ENCODE measurements at places on chromosomes 5 and 9.

DNA sequence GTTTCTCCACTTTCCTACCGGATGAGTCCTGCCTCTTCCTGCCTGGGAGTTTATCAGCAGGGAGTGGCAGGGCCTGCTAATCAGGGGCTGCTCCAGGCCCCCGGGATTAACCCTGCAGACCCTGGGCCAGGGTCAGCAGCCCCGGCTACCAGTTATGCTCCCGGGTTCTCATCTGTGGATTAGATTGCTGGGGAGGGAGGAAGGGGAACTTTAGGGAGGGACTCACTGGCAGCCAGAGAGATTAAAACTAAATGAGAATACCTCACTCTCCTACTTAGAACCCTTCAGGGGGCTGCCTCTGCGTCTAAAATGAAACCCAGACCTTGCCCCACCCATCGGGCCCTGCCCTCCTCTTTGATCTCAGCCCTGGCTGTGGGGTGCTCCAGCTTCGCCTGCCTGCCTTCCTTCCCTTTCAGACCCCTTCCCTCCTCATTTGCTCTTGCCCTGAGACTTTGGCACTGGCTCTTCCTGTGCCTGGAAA is 130.5 kb upstream of the HAND1 start:
- DNase-seq, result no peak

GRCh38 chr9:106883030-106883429 is 20.1 kb downstream of the ZNF462 start:
- no peak for DNase-seq

GRCh38 chr5:60332244-60333004 is 367.5 kb downstream of the DEPDC1B start:
- DNase-seq, result no peak

DNA sequence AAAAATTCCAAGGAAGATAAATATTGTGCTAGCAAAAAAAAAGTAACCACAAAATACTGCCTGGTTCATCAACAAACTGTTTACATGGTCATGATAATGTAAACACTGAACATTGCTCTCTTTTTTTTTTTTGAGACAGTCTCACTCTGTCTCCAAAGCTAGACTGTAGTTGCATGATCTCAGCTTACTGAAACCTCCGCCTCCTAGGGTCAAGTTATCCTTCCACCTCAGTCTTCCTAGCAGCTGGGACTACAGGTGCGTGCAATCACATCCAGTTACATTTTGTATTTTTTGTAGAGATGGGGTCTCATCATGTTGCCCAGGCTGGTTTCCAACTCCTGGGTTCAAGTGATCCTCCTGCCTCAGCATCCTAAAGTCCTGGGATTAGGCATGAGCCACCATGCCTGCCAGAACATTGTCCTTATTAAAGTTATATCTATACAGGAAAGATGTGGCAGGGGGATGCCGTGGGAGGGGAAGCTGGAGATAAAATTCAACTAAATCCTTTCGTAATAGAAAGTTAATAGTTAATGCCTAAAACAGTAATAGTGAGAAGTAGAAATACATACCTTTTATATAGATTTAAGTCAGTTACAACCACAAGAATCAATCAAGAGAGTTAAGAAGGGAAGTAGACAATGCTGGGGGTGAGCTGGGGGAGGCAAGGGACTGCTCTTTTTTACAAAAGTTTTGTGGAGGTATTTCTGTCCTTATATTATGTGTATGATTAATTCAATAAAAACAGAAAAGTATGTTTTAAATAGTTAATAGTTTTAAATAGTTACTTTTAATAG is 52.3 kb downstream of the RGMB start:
- DNase-seq, result no peak

GRCh38 chr9:93898026-93898425 is 57.1 kb downstream of the BARX1 start:
- no peak for DNase-seq

GRCh38 chr5:103693517-103693916 is 130.9 kb upstream of the NUDT12 start:
- no peak for DNase-seq

DNA sequence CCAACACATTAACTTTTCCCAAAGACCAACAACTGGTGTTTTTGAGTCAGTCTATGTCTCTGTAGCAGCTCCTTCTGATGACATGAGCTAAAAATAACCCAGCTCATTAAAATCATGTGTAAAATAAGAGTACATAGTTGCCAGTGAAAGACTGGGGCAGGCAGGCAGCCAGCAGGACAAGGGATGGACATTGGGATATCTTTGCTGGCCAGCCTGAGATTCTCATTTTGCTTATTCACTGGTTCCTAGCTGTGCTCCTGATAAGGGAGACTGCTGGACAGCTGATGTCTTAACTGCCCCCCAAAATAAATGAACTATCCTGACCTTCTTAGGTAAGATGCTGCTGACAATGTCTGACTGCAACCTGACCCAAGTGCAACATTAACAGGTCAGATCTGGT is 33.9 kb downstream of the EPB41L4B start:
- no peak for DNase-seq

DNA sequence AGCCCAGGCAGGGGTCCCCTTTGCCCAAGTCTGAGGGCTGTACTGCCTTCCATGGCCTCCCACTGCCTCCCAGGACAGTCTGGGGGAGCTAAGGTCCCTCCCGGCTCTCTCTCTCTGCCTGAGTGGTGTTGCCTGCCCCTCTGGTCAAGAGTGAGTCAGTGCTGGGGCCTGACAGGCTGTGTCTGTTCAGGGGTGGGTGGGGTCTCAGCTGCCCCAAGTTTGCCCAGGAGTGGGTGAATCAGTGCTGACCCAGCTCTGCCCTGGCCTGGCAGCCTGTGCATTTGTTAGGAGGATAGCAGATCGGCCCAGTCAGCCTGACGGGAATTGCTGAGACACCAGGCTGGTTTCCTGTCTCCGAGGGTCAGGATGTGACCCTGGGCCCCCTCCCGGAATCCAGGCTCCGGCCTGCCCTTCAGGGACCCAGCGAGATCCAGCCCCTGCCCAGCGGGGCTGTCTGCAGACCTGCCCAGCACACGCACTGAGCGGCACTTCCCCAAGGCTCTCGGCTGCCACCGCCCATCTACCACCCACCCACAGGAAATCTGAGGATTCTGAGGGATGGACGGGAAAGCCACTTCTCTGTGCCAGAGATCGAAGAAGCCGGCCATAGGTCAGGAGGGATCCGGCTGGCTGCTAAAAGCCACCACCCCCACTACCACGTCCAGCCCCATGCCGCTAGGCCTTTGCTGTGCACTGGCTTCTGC is 15.9 kb downstream of the ENG start:
- DNase-seq, result no peak

DNA sequence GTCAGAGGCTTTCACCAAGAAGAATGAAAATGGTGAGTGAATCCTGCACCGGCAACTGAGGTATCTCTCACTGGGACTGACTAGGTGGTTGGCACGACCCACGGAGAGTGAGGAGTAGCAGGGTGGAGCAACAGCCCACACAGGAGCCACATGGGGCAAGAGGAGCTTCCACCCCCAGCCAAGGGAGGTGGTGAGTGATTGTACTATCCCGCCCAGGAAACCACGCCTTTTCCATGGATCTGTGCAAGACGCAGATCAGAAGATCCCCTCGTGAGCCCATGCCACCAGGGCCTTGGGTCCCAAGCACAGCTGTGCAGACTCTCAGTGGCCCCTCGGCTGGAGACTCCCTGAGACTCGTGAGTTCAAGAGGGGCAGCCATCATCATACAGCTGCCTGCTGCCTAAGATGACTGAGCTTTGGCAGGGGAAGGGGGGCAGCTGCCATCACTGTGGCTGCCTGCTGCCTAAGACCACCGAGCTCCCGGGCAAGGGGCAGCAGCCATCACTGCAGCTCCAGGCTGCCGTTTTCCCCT is 229.5 kb downstream of the AP3B1 start:
- no peak for DNase-seq

GRCh38 chr5:153661897-153662296 is 171.4 kb downstream of the GRIA1 start:
- no peak for DNase-seq

GRCh38 chr5:145855763-145856267 is 17.0 kb downstream of the GRXCR2 start:
- DNase-seq, result no peak

DNA sequence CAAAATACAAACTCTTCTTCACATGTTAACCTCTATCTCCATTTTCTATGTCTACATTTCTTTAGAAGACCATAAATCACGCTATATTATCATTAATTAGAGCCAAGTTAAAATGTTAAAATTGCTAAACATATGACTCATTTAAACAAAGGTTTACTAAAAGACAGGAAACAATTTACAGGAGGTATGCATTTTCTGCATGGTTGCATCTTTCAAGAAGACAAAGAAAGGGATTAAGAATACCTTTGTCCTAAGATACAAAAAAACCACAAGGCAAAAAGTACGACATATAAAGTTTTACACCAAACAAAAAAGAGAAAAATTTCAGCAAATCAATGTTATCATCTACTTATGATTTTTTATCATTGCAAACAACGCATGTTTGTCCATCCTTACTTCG is 324.4 kb downstream of the PDE4D start:
- no peak for DNase-seq

DNA sequence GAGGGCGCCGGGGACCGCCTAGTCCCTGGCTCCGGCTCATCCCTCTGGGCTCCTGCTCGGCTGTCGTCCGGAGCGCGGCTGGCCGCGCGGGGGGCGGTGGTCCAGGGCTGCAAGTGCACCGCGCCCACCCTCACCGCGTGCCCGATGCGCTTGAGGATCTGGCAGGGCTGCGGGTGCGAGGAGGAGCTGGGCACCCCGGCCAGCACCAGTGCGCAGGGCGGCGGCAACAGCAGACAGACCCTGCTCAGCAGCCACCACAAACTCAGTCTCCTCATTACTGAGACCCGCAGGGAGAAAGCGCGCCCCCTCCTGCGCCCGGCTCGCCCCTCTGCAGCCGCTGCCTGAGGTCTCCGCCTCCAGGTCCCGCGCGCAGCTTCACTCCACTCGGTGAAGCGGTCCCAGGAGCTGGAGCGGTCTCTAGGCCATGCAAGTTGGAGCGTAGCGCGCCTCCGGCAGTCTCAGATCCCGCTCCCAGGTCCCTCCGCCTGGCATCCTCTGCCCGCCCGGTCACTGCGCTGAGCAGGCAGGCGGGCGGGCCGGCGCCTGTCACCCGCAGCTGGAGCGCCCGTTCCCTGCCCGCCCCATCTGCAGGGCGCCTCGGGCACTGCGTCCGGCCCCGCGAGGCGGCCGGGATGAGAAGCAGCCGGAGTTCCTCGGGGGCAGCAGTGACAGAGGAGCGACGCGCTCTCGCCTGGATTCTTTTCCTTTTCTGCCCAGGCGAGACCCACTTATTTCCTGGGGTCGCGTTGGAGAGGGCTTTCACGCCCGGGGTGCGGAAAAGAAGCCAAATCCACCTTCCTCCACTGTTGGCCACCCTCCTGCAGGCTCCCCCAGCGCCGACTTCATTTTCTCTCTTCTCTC is 512 bp downstream of the GRIN3A start:
- no peak for DNase-seq

GRCh38 chr5:7372399-7372798 is 23.5 kb upstream of the ADCY2 start:
- DNase-seq, result no peak

DNA sequence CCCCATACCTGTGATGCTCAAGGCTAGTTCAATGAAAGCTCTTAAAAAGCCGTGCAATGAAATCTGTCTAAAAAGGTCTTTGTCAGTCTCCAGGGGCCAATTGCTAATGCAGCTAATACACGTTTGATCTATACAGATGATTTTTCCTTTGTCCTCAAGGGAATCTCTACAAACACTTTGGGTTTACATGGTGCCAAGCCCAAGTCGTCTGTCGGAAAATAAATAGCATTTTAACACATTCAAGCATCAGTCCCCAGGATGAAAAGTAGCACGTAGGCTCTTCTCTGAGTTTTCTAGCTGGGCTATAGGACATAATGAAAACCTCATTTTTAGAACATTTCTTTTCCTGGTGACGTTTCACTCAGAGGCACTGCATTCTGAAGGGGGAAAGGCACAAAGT is 477.4 kb upstream of the WWC1 start:
- DNase-seq, result no peak

DNA sequence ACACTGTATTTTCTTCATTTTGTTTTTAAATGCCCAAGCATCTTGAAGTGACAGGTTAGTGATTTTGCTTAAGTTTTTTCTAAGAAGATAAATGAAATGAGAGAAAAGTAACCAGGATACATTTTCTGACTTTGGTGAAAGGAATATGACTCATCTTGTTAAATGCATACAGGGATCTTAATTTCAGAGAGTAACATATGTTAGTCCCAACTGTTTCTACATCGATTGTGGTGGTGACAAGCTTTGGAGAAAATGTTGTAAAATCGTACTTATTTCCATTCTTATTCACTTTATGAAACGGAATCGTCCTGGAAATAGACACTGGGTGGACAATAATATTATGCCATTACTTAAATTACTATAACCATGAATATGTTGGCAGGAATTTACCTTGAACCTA is 107.5 kb downstream of the KCNN2 start:
- DNase-seq, result no peak

DNA sequence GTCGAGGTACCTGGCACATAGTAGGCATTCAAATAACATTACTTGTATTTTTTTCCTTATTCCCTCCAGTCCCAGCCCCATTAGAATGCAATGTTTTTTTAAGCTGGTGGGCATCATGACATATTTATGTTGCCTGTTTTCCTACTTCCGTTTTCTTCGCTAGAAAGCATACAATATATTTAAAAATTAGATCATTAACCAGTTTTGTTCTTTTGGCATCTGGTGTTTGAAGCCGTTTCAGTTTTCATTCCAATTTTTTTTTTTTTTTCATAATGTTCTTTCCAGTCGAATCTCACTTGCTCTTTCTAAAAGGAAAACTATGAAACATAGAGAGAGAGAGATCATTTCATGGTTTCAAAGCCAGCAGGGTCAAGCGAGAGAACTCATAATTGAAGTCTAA is 228.3 kb upstream of the C9orf72 start:
- DNase-seq, result no peak

- DNase-seq, result no peak
These were observed 242.3 kb downstream of the NSG2 start for GRCh38 chr5:174287761-174288160.

- no peak for DNase-seq
These were observed 125.9 kb downstream of the GADD45G start for GRCh38 chr9:89730715-89731114.

DNA sequence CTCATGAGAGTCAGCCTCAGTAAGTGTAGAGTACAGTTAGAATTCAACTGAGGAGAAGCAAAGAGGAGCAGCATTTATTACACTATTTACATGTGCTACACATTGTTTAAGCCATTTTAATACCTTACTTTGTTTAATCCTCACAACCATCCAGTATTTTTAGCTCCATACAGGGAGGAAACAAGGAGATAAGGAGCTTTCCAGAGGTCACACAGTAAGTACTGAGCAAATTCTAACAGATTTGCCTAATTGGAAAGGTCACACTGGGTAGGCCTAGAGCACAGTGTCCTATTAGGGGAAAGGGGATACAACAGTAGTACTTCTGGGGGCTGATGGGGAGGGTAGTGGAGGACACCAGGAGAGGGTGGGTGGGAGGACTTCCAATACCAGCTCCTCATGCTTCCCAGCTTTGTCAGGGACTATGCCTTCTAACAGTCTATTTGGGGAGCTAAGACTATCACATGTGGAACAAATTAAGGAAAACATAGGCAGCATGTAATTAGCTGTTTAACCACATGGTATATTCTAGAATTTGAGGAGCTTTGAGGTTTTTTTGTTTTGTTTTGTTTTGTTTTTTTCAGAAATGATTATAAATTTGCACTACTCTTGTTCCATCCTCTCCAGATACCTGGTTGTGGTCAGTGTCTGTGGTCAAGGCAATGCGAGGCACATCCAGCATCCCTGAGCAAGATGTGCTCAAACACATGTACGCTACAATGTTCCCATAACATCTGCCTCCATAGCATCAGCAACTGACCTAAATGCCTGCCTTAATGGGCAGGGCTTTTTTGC is 96.0 kb upstream of the SLC12A2 start:
- DNase-seq, result no peak

- DNase-seq, result no peak
These were observed 90.9 kb upstream of the SLCO6A1 start for GRCh38 chr5:102589661-102590060.

GRCh38 chr5:109718632-109719031 is 28.9 kb downstream of the MAN2A1 start:
- no peak for DNase-seq
